ENCODE measurements at places on chromosomes 1 and 21.

GRCh38 chr21:37525810-37526209, 159.2 kb downstream of the DYRK1A start:
- no peak for DNase-seq

GRCh38 chr1:37926038-37926924, 20.6 kb downstream of the INPP5B start:
- no peak for DNase-seq

DNA sequence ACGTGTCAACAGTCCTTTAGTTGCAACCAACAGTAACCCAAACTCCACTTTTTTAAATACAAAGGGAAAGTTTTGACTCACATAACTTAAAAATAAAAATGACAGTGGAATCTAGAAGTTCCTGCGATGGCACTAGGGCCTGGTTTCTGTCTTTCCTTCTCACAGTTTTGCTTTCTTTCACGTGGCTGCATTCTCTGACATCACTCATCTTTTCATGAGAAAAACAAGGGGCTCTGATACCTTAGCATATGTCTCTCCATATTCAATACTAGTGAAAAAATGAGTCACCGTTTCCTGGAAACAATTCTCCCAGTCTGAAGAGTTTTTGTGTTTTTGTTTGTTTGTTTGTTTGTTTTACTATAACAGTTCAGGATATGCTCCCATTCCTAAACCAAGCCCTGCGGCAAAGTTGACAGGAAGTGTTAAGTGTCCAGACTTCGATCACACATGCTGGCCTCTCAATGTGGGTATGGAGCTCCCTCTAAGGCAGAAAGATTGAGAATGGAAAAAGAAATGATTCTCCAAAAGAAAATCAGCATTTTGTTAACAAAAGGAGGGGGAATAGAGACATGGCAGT, 483.3 kb downstream of the TTLL7 start:
- no peak for DNase-seq

DNA sequence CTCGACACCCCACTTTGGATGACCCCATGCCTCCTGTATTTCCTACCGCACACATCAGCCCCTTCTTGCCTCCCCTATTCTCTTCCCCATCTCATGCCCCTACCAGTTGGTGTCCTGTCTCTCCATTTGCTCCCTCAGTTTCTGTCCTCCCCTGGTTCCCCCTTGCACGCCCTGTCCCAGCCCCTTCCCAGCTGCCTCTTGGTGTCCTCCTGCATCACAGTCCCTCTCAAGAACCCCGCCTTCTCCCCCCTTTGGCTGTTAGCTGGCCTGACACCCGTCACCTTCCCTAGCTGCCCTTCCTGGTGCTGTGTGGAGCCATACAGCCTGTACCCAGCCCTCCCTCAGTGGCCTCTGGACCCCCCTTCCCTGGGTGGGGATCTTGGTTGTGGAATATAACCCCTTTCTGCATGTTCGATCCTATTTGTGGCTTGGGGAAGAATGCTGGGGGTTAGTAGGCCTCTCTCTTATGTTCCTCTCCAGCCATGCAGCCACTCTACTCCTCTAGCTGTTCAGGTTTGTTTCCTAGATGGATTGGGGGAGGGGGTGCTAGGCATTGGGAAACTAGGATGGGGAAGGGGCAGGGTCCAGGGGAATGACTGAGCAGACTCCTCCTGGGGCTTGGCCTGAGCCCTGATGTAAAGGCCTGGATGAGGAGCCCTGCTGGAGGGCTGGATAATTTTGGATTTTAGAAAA, 41.4 kb upstream of the NFASC start:
- no peak for DNase-seq

DNA sequence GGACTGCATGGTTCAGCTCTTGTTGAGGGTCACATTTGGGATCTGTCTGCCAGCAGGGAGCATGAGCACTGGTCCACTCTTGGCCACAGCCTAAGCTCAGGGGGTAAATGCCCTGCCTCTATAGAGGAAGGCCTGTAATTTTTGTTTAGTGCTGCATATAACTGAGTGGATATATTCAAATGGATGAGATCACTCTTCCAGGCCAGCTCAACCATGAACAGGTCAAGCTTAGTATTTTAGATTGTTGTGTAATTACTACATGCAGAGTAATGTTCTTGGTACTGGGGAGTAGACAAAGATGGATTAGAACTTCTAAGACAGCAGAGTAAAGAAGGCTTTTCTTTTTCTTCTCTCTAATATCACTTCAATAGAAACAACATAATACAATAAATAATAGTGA, 376.9 kb downstream of the GPATCH2 start:
- no peak for DNase-seq

DNA sequence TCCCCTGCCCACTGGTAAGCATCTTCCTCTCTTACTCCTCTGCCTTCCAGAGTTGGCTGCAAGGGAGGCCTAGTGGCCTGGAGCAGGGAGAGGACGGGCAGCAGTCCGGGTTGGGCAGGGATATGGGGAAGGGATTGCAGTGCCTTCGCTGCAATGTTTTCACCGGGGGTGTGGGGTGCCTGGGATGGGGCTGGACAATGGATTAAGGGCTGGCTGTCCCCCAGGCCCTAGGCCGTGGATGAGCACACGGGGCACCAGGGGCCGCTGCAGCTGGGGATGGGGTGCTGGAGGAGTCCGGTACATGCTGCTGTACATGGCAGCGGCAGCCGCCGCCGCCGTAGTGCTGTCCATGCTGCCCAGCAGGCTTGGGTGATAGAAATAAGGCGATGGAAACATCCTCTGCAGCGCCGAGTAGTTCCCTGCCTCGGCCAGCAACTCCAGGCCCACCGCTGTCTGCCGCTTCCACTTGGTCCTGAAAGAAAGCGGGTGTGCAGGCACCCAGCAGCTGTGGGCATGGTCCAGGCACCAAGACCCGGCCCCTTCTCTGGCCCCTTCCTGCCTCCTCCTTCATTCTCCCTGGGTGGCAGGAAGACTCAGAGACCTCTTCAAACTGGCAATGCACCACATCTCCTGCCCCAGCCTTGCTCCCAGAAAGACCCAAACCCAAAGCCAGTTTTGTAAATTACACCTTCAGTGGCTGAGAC, 4.8 kb downstream of the BARHL2 start:
- DNase-seq = no peak
